ENCODE measurements at places on chromosomes 7 and 10.

DNA sequence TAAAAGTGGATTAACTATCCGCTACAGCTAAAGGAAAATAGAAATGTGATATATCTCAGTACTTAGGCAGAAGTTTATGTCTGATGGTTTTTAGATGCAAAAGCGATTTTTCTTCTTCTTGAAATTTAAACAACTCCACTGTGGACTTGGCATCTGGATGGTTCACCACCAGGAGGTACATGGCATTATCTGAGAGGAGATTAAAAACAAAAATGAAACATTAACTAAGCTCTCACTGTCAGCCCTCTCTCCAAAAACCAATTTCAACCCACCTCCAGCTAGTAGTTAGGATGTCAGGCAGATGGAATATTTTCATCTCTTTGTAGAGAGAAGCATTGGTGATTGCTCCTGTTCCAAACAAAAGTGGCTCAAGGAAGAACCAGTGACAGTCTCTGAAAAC, 12.9 kb downstream of the PON1 start:
- no peak for DNase-seq

DNA sequence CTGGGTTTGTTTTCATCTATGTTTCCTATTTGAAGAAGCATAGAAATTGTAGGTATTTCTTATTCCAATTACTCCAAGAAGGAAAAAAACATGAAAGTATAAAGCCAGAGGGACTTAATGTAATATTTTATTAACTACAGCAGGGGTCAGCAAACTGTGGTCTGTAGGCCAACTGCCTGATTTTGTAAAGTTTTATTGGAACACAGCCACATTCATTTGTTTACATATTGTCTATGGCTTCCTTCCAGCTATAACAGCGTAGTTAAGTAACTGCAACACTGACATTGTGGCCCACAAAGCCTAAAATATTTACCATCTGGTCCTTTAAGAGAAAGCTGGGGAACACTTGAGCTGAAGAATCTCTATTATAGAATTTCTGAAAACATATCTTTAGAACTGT, 306.2 kb downstream of the BICC1 start:
- DNase-seq: peak; percentile 80

DNA sequence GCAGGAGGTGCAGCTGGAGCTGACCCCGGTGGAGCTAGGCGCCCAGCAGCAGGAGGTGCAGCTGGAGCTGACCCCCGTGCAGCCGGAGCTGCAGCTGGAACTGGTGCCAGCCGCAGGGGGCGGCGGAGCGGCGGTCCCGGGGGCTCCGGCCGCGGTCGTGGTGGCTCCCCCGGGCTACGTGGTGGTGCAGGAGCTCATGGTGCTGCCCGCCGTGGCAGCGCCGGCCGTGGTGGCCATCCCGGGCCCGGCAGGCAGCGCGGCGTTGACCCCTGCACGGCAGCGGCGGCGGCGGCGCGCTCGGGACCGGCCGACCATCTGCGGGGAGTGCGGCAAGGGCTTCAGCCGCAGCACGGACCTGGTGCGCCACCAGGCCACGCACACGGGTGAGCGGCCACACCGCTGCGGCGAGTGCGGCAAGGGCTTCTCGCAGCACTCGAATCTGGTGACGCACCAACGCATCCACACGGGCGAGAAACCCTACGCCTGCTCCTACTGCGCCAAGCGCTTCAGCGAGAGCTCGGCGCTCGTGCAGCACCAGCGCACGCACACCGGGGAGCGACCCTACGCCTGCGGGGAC, 6.8 kb downstream of the ZNF853 start:
- DNase-seq: no peak

DNA sequence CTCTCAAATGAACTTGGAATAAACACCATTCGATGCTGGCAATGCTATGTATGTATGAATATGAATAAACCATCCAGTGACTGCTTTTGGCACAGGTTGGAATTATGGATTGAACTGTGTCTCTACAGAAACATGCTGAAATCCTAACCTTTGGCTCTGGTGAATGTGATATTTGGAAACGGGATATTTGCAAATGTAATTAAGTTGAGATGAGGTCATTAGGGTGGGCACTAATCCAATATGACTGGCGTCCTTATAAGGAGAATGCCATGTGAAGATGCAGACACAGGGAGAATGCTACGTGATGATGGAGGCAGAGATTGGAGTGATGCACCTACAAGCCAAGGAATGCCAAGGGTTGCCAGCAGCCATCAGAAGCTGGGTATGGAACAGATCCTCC, 3.4 kb upstream of the ACTR3B start:
- DNase-seq: peak; percentile 13

DNA sequence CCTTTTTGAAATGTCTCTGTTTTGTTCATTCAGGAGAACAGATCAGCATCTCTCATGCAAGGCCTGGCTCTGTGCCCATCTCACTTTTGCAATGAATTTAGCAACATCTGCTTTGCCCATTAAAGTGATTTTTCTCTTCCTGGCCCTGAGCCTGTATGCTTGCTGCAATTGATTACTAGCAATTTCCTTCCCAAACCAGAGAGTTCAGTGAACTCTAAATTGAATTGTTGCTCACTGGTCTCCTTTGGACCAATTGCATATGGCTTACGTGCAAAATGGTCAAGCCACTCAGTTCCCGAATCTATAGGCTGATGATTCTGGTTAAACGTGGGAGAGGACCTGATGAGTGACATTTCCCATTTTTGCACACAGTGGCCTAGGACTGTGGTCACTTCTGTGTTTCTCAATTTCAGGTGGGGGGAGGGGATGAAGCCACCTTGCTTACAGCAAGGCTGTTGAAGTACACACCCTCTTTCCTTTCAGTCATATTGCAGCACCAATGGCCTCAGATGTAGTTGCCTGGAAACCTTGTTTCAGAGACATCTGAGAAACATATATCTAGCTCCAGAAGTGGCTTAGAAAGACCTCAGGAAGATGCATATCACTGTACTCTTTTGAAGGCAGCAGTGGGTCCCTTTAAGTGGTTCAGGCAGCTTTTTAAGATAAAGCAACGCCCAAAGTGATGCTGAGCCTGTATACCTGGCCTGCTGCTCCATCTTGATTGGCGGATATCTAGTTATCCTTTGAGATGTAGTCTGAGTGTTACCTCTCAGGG, 201.4 kb downstream of the PTEN start:
- peak; percentile 15 for DNase-seq

DNA sequence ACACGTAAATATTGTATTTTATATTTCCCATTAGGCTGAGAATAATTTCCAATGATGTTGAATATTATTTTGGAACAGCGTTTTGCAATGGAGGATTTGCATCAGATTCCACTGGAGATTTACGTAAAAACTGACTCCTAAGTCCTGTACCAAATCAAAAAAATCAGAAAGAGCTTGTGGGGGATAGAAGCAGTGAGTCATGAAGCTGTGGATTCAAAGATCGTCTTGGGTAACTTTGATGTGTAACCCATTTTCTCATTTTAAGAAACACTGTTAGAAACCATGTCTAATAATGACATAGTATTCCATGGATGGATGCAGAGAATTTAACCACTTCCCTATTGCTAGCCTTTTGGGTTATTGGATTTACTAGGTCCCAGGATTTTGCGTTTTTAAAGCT, 158.6 kb downstream of the INHBA start:
- no peak for DNase-seq

- no peak for DNase-seq
Observed at GRCh38 chr10:129517680-129518057, 50.6 kb downstream of the MGMT start.

DNA sequence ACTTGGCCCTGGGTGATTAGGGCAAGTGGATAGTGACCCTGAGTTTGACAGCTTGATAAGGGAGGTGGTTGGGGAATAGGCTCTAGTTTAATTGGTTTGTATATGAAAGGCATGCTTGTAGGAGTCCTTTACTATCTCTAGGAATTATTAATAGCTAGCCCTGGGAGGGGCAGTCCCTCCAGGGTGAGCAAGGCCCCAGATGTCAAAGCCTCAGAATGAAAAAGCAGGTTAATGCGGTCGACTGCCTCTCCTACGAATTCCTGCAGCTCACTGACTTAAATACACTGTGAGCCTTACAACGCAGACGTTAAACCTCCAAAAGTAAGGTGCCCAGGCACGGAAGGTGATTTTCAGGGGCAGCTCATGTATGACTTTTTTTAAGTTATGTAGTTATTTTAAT, 5.2 kb upstream of the BTBD16 start:
- no peak for DNase-seq

- DNase-seq: no peak
Observed at GRCh38 chr7:64628192-64628591, 37.7 kb upstream of the ZNF107 start.

DNA sequence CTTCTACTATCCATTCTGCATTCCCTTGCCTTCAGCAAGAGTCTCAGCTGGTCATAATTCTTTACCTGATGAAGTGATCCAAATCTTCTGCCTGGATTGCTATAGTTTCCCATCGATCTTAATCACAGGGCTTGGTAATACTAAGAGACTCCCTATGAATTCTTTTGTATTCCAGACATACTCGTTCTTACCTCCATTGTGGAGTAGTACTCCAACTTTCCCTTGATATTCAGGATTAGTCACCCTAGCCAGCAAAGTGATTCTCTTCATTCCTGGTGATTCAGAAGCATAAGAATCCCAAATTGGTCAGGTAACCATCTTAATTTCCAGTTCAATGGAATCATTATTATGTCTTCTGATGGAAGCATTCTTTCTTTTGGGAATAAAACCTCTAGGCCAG, 96.7 kb downstream of the TWIST1 start:
- peak; percentile 54 for DNase-seq

GRCh38 chr7:112638675-112639400, 151.4 kb downstream of the TMEM168 start:
- no peak for DNase-seq

DNA sequence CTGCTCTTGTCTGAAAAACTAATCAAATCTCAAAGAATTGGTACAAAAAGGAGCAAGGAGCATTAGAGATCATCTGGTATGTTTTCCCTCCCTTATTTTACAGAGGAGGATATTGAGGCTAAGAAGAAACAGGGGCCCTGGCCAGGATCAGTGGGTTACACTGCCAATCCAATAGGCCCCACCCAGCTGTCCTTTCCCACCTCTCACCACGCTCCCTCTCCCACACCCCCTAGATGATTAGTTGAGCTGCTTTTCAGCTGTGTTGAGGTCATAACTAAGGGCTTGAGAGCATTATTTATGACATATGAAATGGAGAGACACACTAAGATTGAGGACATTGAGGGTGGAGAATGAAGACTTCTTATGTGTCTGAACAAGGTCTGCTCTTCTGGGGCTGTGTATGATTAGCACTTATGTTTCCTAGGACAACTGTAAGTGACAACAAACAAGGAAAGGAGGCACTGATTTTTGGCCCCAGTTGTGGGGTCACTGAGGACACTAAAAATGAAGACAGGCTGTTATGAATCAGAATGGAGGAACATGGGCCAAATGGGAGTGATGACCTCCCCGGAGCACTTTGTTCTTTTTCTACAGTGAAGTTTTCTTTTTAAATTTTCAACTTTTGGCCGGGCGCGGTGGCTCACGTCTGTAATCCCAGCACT, 26.5 kb downstream of the VWA2 start:
- DNase-seq: no peak

- DNase-seq: no peak
Observed at GRCh38 chr10:30834651-30835050, 197.0 kb downstream of the ZNF438 start.

DNA sequence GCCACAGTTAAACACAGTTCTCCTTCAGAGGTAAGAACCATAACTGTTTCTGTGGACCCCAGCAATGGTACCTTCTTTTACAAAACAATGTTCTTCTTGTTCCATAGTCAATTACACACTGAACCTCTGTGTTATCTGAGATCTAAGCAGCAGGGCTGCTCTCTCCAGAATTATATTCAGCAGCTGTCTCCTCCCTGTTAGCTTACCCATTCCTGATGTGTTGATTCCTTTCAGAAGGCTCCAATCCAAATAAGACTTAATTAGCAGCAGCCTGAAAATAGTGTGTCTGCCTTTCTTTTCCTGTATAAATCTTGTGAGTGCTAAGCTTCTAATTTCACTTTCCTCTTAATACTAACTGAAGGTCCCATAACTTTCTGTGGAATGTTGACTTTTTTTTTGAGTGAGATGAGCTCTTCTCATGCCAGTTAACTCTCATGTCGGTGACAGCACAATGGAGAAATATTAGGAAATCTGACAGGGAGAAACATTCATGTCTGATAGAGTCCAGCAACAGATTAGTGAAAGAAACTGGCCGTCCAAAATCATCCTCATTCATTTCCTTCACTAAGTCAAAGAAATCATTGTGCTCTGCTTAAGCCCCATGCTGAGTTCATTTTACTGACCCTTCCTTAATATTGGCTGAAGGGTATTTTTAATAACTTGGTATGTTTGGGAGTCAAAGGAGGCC, 226.5 kb downstream of the PRKG1 start:
- no peak for DNase-seq

- no peak for DNase-seq
Observed at GRCh38 chr10:103995134-103995533, 28.2 kb downstream of the SLK start.

- DNase-seq: peak; percentile 23
Observed at GRCh38 chr7:30965372-30965771, 1.6 kb downstream of the GHRHR start.

GRCh38 chr10:72273410-72274212, at the start of gene DDIT4:
DDIT4 (plus strand) TSS chr10:72273924; CDS start chr10:72274217, 293 bp downstream.
- DNase-seq: peak; percentile 100

- DNase-seq: no peak
Observed at GRCh38 chr10:129861776-129862531, 102.1 kb downstream of the EBF3 start.

GRCh38 chr7:2440608-2441245, 35.5 kb downstream of the GRIFIN start:
- DNase-seq: no peak

- DNase-seq: no peak
Observed at GRCh38 chr7:66790196-66790595, 49.7 kb downstream of the RABGEF1 start.

- DNase-seq: no peak
Observed at GRCh38 chr7:78311181-78311580, 512.6 kb downstream of the PHTF2 start.

DNA sequence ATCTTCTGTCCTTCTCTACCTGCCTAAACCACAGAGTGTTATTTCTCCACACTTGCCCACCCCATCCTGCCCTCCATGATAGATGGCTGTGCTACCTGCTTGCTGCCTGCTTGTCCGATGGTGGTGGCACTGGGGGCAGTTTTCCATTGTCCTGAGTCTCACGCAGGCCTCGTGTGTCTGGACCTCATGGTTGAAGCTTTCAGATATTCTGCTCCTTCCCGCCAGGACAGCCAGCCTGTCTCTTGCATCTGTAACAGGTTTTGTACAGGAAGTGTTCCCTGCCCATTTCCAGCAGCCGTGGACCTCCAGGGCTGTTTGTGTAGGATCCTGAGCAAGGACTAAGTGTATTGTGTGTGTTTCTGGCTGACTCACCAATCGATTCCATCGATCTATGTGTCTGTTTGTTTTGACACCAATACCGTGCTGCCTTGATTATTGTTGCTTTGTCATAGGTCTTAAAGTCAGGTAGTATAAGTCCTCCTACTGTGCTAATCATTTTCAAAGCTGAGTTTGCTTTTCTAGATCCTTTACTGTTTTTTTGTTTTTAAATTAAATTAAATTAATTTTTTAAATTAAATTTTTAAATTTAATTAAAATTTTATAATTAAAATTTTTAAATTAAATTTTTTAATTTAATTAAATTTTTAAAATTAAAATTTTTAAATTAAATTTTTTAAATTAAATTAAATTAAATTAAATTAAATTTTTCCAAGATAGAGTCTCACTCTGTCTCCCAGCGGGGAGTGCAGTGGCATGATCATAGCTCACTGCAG, 8.5 kb downstream of the IL15RA start:
- DNase-seq: no peak
